Cortex of kidney (tissue), 1 donor: ENCODE measurements at places on chromosomes 2 and 18.

DNA sequence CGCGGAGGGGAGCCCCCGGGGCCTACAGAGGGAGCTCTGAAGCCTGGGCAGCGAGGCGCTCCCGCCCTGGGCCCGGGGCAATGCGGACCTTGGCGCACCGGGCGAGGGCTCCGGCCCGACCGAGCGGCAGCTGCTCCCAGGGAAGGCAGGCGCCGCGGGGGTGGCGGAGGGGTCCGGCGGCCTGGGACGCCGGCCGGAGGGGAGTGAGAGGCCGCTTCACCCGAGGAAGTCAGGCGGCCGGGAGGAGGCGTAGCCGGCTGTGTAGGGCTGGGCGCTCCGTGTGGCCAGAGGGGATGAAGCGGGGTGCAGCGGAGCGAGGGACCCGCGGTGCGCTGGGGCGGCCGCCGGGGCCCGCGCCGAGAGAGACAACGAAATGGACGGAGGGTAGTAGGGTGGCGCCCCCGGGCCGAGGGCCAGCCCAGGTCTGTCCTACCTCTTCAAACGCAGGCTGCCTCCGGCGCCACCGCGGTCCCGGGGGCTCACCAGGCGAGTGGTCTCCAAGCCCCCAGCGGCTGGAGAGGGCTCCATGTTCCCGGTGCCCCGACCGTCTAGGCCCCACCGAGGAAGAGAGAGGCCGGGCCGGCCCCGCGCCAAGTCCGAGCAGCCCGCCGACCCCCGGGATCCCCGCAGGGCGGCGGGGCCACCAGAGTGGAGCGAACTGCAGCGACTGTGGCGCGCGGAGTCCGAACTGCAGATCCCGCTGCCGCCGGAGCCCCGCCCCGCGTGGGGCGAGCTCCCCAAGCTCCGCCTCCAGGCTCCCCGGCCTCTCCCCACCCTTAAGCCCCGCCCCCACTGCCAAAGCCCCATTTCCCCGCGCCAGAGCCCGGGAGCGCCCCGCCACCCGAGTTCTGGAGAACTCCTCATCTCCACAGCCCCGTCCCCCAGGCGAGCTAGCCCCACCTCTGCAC is at the start of gene SLC30A3:
Gene SLC30A3 (minus strand): TSS at position 669 of the 908 bp plus-strand sequence. CDS start 141 bp downstream, at position 528.
- DNase-seq = no peak

GRCh38 chr2:186422226-186422625 is 63.8 kb upstream of the ZC3H15 start:
- no peak for DNase-seq

- no peak for DNase-seq
These were observed 6.5 kb upstream of the MTERF4 start for GRCh38 chr2:241108271-241109209.

DNA sequence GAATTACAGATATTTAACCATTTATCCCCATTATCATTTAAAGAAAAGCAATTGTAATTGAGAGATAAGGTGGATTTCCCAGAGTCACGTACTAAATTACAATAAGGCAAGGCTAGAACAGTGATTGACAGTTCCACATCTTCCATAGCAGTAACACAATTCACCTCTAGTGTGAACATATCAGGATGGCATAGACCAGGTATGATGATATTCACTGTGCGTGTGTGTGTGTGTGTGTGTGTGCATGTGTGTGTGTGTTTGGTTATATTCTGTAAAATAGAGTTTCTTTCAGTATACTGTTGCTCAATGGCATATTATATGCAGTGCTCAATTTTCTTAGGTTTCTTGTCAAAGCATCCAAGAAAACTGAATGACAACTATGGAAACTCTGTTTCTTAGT is 1.7 kb downstream of the SCN2A start:
- no peak for DNase-seq

DNA sequence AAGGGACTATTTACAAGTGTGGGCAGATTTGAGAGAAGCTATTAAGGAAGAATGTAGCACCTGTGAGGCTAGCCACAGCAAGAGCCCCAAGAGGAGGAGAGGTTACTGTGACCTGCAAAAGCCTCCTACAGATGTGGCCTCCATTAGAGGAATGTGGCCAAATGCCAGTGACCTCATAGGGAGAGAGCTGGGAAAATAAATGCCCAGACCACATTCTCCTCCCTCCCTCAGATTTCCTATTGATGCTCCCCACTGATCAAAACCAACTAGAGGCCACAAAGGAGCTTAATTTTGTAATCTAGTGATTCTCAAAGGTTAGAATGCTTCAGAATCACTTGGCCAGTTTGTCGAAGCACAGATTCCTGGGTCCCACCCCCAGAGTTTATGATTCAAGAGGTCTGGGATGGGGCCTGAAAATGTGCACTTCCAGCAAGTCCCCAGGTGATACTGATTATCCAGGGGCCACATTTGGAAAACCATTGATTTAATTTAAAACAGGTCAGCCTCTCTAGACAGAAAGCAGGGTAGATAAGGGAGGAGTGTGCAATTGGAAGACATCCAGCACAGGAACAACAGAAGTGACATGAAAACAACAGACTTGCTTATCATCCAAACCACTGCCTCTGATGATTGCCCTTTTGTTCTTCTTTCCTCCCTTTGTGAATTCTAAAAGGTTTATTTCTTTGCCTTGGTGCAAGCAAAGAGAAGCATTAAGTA is 61.2 kb upstream of the RBBP8 start:
- no peak for DNase-seq

DNA sequence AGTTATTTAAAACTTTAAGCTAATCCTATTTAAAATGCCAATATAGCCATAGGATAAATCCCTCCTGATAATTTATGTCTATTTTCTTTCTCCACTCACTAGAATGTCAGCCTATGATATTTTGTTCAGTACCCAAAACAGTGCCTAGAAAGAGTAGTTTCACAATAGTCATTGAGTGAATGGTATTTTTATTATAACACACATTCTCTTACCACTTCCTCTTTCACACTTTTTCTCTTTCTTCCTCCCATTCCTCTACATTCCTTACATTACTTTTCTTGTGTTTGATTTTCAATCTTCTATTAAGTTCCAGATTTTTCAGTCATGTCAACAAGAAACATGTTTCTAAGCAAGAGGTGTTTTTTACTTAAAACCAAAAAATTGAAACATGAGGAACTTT is 327.6 kb upstream of the UBE2E3 start:
- DNase-seq = no peak

- no peak for DNase-seq
These were observed 20.5 kb upstream of the ITGB6 start for GRCh38 chr2:160220545-160221009.

DNA sequence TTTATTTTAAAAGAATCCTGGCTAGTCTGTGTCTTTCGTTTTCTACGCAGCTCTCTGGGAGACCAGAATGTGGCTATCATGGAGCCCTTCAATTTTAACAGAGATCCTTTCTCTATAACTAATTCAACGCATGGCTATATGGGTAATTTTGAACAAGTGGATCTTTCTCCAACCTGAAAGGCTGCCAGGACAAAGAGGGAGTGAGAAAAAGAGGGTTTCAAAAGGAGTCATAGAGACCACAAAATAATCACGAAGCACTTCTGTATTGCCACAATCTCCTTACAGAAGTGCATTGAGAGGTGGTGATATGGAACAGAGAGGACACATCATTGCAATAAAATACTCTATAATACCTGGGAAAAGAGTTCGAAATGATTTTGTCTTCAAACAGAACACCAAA is 21.7 kb upstream of the CDH2 start:
- no peak for DNase-seq

DNA sequence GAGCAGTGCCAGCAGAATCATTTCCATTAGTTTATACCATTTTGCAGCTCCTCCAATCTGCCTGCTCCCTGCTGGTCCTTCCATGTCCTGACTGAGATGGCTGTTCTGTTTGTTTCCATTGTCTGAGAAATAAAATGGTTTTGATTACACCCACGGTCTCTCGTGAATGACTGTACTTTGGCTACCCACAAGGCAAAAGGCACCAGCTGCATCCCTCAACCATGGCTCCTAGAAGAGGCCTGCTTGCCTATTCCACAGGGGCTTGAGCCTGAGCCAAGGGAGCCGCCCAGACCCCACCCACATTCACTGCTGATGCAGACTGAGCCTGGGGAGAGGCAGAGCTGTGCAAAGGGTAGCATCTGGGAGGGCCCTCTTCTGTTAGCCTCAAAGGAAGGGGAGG is 31.2 kb downstream of the MARCHF4 start:
- no peak for DNase-seq

DNA sequence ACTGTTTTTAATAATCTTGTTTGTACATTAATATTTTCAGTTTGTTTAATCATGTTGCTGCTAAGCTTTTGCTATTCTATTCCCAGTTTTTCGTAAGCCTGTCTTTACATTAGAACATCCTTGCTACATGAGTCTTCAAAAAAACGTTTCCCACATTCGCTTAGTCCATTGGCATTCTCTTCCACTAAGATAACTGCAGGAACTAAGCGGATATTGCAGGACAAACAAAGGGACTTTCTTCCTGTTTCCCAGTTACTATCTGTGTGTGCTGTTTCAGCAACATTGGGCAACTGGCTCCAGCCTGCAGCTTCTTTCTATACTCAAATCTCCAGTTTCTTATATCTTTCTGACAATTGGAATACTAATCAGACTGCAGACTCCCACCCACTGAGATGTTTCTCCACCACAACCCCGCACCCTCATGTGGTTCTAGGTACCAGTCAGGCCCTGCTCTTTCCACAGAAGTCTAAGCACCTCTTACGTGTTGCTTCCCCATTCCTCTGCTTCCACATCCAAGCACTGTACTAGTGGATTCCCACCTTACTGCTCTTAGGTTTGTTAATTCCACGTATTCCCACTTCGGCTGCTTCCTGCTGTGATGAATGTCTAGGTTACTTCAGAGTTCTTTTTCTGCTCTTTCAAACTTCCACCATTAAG is 420.3 kb downstream of the LRRTM4 start:
- no peak for DNase-seq

DNA sequence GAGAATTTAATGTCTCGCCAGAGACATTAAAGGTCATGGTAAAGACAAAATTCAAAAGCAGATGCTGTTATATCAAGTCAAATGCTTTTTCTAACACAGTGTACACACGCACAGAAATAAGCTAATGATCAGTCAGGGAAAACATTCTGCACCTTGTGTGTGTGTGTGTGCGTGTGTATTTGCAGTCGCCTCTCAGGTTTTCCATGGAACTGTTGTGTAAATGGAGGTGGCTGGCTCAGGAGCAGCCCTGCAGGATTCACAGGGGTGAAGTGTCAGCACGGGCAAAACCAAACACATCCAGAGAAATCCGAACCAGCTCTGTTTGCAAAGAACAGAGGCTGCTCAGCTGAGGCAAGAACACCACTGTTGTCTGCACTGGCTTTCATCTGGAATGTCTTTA is 76.2 kb upstream of the YWHAQ start:
- DNase-seq = no peak

GRCh38 chr2:1686784-1687105 is 57.6 kb downstream of the PXDN start:
- no peak for DNase-seq

GRCh38 chr2:119983108-119983507 is 29.8 kb upstream of the EPB41L5 start:
- no peak for DNase-seq

GRCh38 chr2:142220901-142221300 is 90.1 kb upstream of the LRP1B start:
- no peak for DNase-seq

DNA sequence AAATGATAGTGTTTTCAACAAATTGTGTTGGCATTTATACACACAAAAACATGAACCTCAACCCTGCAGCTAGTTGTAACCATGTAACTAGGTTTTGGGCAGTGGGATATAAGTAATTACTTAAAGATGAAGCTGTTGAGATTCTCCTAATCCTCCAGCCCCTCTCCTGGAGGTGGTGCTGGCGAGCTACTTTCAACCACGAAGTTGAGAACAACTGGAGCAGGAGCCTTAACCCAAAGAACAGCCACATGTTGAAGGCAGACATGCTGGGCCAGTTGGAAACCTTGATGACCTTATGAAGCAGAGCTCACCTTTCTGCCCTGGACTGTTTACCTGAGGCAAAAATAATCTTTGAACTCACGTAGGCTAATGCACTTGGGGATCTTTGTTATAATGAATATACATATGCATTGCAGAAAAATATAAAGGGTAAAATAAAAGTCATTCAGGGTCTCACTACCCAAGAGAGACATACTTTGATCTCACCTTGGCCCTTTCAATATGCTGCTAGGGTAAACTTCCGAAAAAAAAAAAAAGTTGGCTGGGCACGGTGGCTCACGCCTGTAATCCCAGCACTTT is 89.6 kb upstream of the NPAS2 start:
- DNase-seq = no peak

GRCh38 chr18:63963615-63964256 is 6.1 kb upstream of the SERPINB8 start:
- DNase-seq = no peak

DNA sequence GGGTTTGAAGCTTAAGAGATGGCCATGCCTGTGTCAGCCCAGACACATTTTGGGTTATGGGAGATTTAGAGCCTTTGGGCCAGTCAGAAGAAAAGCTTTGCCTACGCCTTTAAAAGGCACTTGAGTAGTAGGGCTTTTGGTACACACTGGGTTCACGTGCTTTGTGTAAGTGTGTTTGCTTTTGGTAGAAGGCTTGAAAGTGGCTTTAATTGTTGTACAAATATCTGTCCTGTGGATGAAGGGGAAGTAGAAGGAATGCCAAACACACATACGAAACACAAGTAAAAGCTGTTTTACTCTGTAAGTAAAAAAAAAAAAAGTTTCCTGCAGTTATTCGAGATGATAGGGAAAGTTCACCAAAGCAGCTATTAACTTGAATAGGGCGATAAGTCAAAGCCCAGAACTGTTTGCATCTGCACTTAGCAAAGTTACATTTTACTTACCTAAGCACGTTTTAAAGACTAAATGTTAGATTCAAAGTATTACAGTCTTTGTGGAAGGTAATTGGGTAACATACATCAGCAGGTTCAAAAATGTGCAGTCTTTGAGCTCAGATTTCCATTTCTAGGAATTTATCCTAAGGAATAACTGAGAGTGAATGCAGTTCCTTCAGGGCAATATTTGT is 75.4 kb downstream of the STK25 start:
- no peak for DNase-seq

GRCh38 chr2:228902176-228902575 is 368.9 kb downstream of the PID1 start:
- no peak for DNase-seq

DNA sequence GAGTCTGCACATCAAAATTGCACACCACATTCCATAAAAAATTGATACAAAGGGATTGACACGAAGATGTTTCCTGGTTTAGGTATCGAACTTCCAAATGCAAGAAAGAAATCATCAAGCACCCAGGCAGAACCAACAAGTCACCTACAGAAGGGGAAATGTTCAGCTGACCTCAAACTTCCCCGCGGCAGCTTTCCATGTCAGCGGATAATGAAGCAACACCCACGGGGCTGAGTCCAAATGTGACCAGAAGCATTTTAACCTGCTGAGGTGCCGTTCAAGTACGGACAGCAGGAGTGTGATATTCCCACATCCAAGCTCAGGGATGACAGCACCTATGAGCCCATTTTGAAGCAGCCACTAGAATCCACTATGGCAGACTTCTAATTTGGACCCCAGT is 124.9 kb downstream of the GALNT14 start:
- no peak for DNase-seq

DNA sequence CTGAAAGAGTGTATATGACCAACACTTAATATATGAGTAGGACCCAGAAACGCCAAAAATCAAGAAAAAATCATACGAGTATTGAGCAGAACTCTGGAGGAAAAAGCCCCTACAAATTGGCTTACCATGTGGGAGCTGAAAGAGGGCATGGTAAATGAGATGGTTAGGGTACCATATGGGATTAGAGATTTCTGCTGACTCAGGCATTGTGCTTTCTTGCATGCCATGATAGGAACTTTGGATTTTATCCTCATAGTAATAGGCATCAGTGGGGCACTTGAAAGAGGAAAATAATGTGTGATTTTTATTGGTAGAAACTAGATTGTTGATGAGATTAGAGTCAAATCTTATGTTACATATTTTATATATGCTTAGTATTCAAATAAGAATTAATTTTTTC is 271.1 kb downstream of the CBLN2 start:
- no peak for DNase-seq

GRCh38 chr18:36849288-36850006 is 20.5 kb downstream of the KIAA1328 start:
- DNase-seq = no peak
